ENCODE measurements at places on chromosomes 3 and 15.

DNA sequence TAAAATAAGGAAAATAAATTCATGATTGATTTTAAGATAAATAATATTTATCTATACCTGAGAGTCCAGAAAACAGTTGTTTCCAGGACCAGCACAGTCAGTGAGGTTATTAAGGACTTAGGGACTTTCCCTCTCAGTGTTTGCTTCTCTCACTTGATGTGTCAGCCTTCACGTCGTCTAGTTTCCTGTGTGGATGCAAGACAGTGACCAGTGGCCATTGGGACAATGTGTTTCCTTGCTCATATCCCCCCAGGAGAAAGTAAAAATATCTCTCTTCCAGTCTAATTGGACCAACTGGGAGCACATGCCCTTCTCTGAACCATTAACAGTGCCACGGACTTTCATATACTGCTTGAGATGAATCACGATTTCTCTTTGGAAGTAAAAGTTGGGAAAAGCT, 157.8 kb upstream of the CTNNB1 start:
- DNase-seq: no peak

GRCh38 chr15:75109021-75109735, 85.8 kb downstream of the PPCDC start:
- DNase-seq: no peak

DNA sequence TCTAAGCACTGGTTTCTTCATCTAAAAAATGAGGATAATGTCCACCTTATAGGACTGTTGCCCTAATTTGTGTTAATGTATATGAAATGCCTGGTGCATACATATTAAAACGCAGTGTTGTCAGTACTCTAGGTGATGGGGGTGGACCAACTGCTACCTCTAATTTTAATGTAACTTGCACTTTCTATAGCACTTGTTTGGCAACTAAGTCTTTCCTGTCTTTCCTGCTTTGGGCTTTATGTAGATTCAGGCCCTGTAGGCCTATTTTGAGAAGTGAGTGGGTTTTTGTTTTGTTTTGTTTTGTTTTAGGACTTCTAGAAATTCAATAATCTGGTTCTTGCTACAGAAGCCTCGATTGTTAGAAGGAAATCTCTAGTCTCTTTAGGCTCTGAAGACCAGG, 21.2 kb downstream of the SLC7A14 start:
- DNase-seq: no peak

- peak; percentile 32 for DNase-seq
Measured at GRCh38 chr3:52216585-52217408, 8.6 kb downstream of the TLR9 start.

DNA sequence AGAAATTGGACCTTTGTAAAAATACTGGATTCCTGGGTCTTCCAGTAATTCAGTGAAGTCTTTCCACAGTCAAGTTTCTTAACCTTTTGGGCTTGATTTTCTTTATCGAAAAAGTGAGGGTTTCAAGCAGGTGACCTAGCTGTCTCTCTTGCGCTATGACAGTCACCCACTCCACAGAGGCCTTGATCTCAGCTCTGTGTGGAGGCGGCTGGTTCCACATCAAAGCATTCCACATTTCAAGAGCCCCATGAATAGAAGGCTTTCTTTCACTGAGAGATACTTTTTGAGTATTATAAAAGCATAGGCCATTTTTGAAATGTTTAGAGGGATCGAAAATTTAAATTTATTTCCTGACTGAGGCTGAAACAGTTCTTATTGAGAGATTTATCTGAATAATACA, 43.9 kb downstream of the GABRA5 start:
- no peak for DNase-seq

GRCh38 chr15:38589502-38589901, 24.9 kb upstream of the RASGRP1 start:
- DNase-seq: peak; percentile 57
